ENCODE measurements at places on chromosomes 5 and 9. TPM values are rescaled to one million over a fixed set of nuclear protein-coding genes. Genes with fewer than 3 reads are reported as not detected.

Gene CYLC2
- total RNA-seq, result not detected

DNA sequence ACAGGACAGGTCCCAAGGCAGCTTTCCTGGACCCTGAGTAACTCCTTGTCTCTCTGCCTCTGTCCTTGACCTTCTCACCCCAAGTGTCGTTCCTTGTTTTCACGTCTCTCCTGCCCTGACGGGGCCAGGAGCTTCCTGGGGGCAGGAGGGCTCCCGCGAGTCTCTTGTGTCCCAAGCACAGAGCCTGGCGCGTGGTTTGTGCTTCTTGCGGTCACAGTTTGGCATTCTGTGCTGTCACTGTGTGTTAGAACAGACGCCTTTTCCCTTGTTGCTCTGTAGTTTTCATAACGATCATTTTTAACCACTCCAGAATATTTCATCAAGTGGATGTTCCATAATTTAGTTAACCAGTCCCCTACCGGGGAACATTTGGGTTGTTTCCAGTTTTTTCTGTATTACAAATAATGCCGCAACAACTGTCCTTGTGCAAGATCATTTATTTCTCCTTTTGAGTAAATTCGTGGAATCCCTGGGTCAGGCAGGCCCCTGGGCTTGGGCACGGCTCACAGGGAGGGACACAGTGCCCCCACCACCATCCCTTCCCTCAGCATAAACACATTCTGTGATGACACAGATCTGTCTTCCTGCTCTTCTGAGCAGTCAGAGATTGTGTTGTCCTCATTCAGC lies 71.9 kb downstream of the TSPAN17 start:
- DNase-seq, result no peak
- no peak overlapping the region for H3K4me3 ChIP-seq
- no peaks in the 10 kb centered on the region for H3K27me3 ChIP-seq

DNA sequence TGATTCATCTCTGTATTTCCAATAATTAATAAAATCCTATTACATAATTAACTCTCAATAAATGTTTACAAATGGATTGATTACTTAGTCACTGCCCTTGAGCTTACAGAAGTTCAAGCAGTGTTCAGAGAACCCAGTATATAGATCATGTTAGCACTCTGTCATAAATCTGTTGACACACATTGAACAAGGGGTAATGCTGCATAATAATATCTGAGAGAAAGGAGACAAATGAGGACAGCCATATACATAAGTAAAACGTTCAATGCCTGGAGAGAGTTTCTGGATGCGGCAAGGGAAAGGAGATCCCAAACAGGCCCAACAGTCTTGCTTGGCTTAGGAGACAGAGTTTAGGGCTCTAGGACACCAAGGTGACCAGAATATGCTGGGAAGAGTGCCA lies 270.2 kb downstream of the FBXL17 start:
- no peaks in the 10 kb centered on the region for H3K36me3 ChIP-seq
- no peaks in the 10 kb centered on the region for H3K27me3 ChIP-seq
- no peaks in the 10 kb centered on the region for H3K4me1 ChIP-seq
- no peak overlapping the region for H3K4me3 ChIP-seq
- DNase-seq, result no peak

- H3K27me3 ChIP-seq, result no peaks in the 10 kb centered on the region
- DNase-seq, result no peak
- H3K27ac ChIP-seq, result no peak overlapping the region
Measured at GRCh38 chr5:173741729-173742431, 125.4 kb upstream of the BOD1 start.

Gene PPP3R2
- total RNA-seq, result not detected

Gene MCTP1
- total RNA-seq, result 15.8 TPM

GRCh38 chr5:143671021-143671420 lies 140.9 kb upstream of the HMHB1 start:
- H3K4me1 ChIP-seq, result no peaks in the 10 kb centered on the region
- no peak overlapping the region for H3K27ac ChIP-seq
- H3K4me3 ChIP-seq, result no peak overlapping the region
- H3K27me3 ChIP-seq, result no peaks in the 10 kb centered on the region
- no peaks in the 10 kb centered on the region for H3K36me3 ChIP-seq

DNA sequence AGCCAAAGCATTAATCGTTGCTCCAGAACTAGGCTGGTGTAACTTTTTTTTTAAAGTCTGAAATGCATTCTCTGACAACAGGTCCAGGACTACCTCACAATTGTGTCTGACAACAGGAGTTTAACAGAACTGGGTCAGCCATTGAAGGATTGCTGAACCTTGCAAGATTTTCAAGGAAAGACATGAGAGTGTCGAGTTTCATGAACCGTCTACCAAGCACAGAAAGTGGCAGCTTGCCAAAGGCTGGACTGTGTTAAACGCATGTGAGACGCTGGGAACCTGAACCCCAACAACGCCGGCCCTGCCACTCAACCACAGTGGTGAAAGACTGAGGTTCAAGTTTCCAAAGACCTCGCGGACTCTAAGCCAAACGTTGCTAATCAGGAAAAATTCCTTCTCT lies 79.1 kb downstream of the LHFPL2 start:
- peaks cover 32% of the 10 kb centered on the region for H3K4me1 ChIP-seq
- no peak overlapping the region for H3K4me3 ChIP-seq
- peak; percentile 87 for DNase-seq
- no peaks in the 10 kb centered on the region for H3K27me3 ChIP-seq

Gene LCN9
- not detected for total RNA-seq

- no peak overlapping the region for H3K4me3 ChIP-seq
- H3K4me1 ChIP-seq, result no peaks in the 10 kb centered on the region
- DNase-seq, result no peak
- H3K27me3 ChIP-seq, result no peaks in the 10 kb centered on the region
- no peaks in the 10 kb centered on the region for H3K36me3 ChIP-seq
Measured at GRCh38 chr9:90999425-91000397, 198.1 kb downstream of the SYK start.

- no peaks in the 10 kb centered on the region for H3K4me1 ChIP-seq
- H3K36me3 ChIP-seq, result no peaks in the 10 kb centered on the region
- no peak for DNase-seq
- no peaks in the 10 kb centered on the region for H3K27me3 ChIP-seq
- no peak overlapping the region for H3K27ac ChIP-seq
Measured at GRCh38 chr5:168883281-168883741, 304.1 kb upstream of the PANK3 start.

Gene IL4
- not detected for total RNA-seq

DNA sequence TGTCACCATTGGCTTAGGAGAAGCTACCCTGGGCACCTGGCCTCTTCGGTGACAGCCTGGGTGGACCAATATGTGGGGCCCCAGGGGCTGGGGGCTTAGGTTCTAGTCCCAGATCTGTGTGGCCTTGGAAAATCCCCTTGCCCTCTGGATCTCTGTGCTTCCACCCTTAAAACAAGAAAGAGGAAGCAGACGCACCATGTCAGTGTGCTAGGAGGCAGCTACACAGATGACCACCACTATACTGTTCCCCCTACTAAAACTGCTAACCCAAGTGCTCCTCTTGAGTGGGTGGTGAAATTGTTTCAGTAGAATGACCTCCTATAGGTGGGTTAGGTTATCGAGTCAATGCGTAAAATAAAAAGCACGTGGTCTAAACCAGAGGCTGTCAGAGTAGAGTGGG lies 31.0 kb downstream of the AFAP1L1 start:
- no peaks in the 10 kb centered on the region for H3K36me3 ChIP-seq
- no peak overlapping the region for H3K27ac ChIP-seq
- no peak for DNase-seq
- no peak overlapping the region for H3K4me3 ChIP-seq
- no peaks in the 10 kb centered on the region for H3K27me3 ChIP-seq

- no peak overlapping the region for H3K27ac ChIP-seq
- no peak for DNase-seq
- H3K4me3 ChIP-seq, result no peak overlapping the region
- no peaks in the 10 kb centered on the region for H3K4me1 ChIP-seq
- no peaks in the 10 kb centered on the region for H3K27me3 ChIP-seq
Measured at GRCh38 chr9:91177081-91177480, 184.6 kb downstream of the AUH start.

GRCh38 chr9:119451426-119451825 lies 82.2 kb upstream of the BRINP1 start:
- no peaks in the 10 kb centered on the region for H3K36me3 ChIP-seq
- H3K4me1 ChIP-seq, result no peaks in the 10 kb centered on the region
- no peak for DNase-seq

DNA sequence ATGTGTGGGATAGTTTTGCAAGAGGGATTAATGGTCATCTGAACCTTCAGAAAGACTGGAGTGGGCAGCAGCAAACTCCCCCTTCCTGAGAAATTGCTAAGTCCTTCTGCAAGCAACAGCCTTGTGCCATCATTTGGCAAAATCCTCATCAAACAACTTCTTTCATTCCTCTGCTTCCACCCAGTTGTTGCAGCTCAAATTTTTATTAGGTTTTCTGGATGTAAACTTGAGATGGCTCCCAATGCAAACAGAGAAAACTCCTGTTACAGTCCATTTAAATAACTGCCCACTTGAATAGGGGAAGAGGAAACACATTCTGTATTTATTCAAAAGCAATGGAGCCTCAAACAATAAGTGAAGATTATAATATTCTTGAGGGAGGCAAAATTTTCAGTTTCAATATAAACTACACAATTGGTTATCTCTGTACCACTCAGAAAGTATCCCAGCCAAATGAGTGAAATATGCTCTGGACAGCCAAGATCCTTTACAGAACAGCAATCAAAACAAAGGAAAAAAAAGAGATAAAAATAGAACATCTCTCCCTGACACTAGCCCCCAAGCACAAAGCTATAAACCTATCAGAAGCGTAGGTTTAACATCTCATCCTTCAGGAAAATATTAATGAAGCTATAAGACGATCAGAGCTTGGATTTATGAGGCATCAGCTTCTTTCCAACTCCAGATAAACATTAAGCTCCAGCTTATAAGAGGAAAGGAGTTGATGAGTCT lies 17.3 kb upstream of the DAP start:
- no peak overlapping the region for H3K27ac ChIP-seq
- H3K4me3 ChIP-seq, result no peak overlapping the region
- DNase-seq, result no peak
- H3K36me3 ChIP-seq, result no peaks in the 10 kb centered on the region
- no peaks in the 10 kb centered on the region for H3K4me1 ChIP-seq

- H3K4me3 ChIP-seq, result no peak overlapping the region
- H3K36me3 ChIP-seq, result no peaks in the 10 kb centered on the region
- no peak for DNase-seq
- H3K27me3 ChIP-seq, result no peaks in the 10 kb centered on the region
- H3K27ac ChIP-seq, result no peak overlapping the region
Measured at GRCh38 chr9:27442464-27442863, 81.6 kb upstream of the IFNK start.

Gene FRMPD1
- 0.28 TPM for total RNA-seq

DNA sequence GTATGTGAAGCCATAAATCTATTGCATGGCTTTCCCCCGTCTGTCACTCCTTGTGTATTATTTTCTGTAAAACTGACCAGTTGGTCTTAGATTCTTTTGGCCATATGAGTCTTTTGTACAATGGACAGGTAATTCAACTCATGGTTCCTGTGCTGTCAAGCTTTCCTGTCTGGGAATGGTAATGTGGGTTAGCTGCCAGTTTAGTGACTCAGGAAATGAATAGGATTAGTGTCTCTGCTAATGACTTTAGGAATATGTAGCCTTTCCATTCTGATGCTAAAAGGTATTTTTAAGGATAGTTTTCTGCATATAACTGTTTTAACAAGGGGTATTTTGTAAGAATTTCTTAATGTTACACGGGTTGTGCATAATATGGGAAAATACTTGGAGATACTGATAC lies 182.7 kb downstream of the PBX3 start:
- H3K27me3 ChIP-seq, result no peaks in the 10 kb centered on the region
- DNase-seq, result no peak
- H3K4me3 ChIP-seq, result no peak overlapping the region
- H3K36me3 ChIP-seq, result no peaks in the 10 kb centered on the region
- no peak overlapping the region for H3K27ac ChIP-seq

Gene SGCD
- 34.3 TPM for total RNA-seq

GRCh38 chr5:111961862-111962261 lies 204.9 kb upstream of the NREP start:
- H3K4me3 ChIP-seq, result no peak overlapping the region
- DNase-seq, result no peak
- H3K27ac ChIP-seq, result no peak overlapping the region

- no peaks in the 10 kb centered on the region for H3K36me3 ChIP-seq
- no peaks in the 10 kb centered on the region for H3K4me1 ChIP-seq
- H3K4me3 ChIP-seq, result no peak overlapping the region
- H3K27me3 ChIP-seq, result no peaks in the 10 kb centered on the region
- no peak overlapping the region for H3K27ac ChIP-seq
Measured at GRCh38 chr9:16921855-16922254, 51.4 kb upstream of the BNC2 start.

- H3K27me3 ChIP-seq, result no peaks in the 10 kb centered on the region
- H3K4me1 ChIP-seq, result peaks cover 48% of the 10 kb centered on the region
- no peak overlapping the region for H3K4me3 ChIP-seq
- H3K36me3 ChIP-seq, result no peaks in the 10 kb centered on the region
- no peak for DNase-seq
- peak overlapping the region; percentile 51 for H3K27ac ChIP-seq
Measured at GRCh38 chr9:5013374-5013773, 28.3 kb downstream of the JAK2 start.

- H3K4me3 ChIP-seq, result no peak overlapping the region
- no peaks in the 10 kb centered on the region for H3K27me3 ChIP-seq
- H3K36me3 ChIP-seq, result no peaks in the 10 kb centered on the region
- H3K27ac ChIP-seq, result no peak overlapping the region
- DNase-seq, result no peak
- H3K4me1 ChIP-seq, result peaks cover 15% of the 10 kb centered on the region
Measured at GRCh38 chr5:141915881-141916336, 7.8 kb upstream of the DELE1 start.

DNA sequence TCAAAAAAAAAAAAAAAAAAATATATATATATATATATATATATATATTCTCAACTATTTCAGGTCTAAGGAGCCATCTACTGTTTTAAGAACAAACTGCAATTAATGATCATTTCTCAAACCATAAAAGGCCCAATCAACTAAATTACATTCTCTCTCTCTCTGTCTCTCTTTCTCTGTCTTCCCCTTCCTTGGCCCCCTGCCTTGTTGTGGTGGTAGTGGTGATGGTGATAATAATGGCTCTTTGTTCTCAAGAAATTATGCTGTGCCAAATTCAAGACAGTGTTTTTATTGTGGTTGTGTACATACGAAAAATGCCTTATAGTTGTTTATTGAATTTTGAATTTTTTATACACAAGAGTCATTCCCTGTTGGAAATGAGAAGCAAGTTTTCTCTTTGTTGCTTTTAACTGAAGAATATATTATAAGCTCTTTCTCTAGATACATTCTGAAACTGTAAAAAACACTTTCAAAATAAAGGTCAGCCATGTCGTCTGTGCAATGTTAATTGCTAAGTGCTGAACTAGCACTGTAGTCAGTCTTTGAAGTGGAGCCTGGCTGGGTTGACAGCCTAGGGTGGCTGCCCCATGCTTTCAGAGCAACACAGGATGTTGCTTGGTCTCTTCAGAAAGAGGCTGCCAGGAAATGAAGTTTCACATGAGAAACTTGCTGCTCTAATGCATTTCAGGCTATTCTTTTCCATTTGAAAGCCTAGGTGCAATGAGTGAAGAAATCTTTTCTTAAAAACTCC lies 96.0 kb downstream of the HINT1 start:
- peaks cover 10% of the 10 kb centered on the region for H3K4me1 ChIP-seq
- H3K27me3 ChIP-seq, result no peaks in the 10 kb centered on the region
- no peak overlapping the region for H3K27ac ChIP-seq
- DNase-seq, result no peak

- DNase-seq, result peak; percentile 46
- peaks cover 15% of the 10 kb centered on the region for H3K4me1 ChIP-seq
Measured at GRCh38 chr5:134142806-134143205, 28.3 kb downstream of the TCF7 start.

All from sigmoid colon (tissue), 7 donors.